Activated T-cell treated with anti-CD3 and anti-CD28 coated beads for 48 hours (primary cell): ENCODE measurements at places on chromosomes 5 and 9.
A peak's percentile ranks its signal among the peaks of the same experiment; 100 is the strongest.

DNA sequence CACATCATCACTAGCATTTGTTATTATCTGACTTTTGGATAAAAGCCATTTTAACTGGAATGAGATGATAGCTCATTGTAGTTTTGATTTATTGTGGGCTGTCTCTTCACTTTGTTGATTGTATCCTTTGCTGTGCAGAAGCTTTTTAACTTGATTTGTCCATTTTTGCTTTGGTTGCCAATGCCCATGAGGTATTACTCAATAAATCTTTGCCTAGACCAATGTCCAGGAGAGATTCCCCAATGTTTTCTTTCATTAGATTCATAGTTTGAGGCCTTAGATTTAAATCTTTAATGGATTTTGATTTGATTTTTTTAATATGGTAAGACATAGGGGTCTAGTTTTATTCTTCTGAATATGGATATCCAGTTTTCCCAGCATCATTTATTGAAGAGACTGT lies 28.8 kb upstream of the SMARCA2 start:
- no peak for DNase-seq

DNA sequence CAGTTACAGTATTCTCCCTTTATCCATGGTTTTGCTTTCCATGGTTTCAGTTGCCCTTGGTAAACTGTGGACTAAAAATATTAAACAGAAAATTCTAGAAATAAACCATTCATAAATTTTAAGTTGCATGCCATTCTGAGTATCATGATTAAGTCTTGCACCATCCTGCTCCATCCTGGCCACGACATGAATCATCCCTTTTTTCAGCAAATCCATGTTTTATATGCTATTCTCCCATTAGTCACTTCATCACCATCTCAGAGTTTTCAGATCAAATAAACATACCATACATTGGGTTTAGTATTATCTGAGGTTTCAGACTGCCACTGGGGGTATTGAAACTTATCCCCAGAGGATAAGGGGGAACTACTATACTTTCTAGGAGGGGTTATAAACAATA lies 234.4 kb upstream of the ATP10B start:
- no peak for DNase-seq

DNA sequence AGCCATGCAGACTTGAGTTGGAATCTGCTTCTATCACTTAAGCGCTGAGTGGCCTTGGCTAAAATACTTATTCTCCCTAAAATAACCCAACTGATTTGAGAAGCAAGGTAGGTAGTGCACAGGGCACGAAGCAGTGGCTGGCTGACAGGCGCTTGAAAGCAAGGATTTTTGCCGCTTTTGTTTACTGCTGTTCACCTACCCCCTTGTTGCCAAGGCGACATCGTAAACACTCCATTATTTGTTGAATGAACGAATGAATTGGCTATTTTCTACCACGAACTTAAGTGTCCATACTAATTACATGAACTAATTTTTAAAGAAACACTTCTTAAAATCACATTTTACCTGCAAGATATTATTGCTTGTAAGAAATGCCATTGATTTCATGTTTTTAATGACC lies 98.0 kb downstream of the ANKH start:
- no peak for DNase-seq

DNA sequence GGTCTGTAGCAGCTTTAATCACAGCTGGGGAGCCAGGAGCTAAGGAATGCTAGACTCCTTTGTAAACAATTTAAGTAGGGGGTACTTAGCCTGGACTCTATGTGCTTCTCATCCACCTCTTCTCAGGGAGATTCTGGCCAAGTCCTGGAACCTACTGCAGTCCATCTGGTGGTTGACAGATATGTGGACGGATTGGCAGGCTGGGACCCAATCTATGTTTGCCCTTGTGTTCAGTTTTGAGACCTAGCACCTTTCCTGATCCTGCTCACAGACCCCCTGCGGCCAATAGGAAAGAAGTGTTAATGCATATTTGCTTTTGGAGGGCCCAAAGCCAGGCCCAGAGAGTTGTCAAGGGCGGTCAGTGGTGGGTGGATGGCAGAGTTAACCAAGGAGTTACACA lies 6.4 kb downstream of the SLC22A5 start:
- DNase-seq = no peak

- DNase-seq = no peak
Observed at GRCh38 chr5:174010365-174010764, 21.4 kb downstream of the C5orf47 start.

GRCh38 chr5:15383469-15383868 lies 116.5 kb upstream of the FBXL7 start:
- no peak for DNase-seq

- no peak for DNase-seq
Observed at GRCh38 chr5:158676642-158677469, 422.9 kb downstream of the EBF1 start.

- peak; percentile 57 for DNase-seq
Observed at GRCh38 chr9:98998441-98999151, 54.9 kb downstream of the COL15A1 start.

- DNase-seq = no peak
Observed at GRCh38 chr9:36063804-36064447, 27.2 kb downstream of the RECK start.

DNA sequence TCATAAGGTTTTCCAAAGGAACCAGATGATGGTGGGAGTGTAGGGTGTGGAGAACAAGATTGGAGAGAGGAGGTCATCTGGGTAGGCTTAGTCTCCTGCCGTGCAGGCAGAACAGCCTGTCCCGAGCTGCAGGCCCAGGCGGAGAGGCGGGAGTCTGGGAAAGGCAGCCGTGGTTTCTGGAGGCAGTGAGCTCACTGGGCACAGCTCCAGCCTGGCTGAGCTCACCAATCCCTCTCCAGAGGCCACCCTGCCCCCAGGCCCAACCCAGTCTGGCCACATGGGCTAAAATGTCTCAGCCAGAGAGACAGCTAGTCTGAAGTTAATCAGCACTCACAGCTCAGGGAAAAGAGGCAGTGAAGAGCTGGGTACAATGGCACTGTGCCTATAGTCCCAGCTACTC lies 12.3 kb downstream of the P4HA2 start:
- DNase-seq = no peak

GRCh38 chr5:168858371-168858770 lies 279.2 kb upstream of the PANK3 start:
- no peak for DNase-seq

DNA sequence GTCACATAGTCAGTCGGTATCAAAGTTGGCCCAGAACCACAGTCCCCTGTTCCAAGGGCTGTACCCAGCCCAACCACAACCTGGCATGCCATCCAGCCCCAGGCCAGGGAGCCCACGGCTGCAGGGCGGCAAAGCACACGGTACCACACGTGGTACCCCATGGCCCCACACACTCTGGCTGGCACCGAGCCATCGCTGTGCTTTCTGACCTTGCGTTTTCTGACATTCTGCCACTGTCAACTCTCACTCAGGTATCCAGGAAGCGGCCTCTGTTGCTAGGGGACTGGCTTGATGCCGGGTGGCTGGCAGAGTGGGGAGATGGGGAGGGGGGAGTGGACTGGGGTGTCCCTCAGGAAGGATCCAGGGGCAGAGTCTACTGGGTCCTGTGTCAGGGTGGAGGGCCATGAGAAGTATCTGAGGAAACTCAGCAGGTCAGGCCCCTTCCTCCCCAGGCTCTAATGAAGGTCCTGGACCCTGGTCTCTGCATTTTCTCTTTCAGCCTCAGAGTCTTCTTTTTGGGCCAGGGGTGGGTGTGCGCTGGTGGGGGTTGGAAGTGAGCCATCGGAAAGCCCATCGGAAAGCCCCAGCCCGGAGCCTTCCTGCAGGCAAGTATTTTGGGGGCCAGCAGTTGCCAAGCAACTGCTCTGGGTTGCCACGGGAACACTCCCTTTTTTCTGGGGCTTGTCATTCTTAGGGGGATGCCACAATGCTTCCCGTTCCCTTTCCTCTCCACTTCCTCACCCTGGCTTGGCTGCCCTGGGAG lies 21.0 kb upstream of the RALGDS start:
- no peak for DNase-seq

DNA sequence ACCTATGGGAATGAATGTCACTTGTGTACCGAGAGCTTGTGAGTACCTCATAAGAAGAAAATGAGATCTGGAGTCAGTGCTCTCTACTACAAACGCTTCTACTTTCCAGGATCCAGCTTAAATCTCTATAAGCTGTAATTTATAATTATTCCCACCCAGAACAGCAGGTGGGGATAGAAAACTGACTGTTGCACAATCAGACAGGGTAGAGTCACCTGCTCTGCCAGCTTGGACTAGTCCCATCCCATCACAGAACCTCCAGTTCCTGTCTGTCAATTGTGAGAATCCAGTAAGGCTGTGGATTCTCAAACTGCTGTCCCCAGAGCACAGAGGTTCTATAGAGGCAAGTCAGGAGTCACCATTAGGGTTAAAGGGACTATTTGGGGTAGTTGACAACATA lies 2.0 kb downstream of the SPINK7 start:
- DNase-seq = no peak

DNA sequence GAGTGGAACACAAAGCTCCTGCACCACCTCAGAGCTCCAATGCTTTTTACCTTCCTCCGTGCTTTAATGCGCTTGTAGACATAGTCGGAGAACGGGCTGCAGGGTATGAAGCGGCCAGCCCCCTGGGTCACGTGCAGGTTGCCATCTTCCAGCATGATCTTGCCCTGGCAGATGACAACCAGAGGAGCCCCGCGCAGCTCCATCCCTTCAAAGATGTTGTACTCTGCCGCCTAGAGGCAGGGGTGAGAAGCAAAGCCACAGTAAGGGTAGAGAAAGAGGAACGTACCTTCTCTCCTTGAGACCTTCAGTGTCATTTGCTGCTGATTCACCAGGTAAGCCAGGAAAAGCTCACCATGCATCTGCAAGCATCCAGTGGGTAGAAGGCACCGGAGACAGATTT lies 112.3 kb downstream of the DPYSL3 start:
- DNase-seq = no peak

DNA sequence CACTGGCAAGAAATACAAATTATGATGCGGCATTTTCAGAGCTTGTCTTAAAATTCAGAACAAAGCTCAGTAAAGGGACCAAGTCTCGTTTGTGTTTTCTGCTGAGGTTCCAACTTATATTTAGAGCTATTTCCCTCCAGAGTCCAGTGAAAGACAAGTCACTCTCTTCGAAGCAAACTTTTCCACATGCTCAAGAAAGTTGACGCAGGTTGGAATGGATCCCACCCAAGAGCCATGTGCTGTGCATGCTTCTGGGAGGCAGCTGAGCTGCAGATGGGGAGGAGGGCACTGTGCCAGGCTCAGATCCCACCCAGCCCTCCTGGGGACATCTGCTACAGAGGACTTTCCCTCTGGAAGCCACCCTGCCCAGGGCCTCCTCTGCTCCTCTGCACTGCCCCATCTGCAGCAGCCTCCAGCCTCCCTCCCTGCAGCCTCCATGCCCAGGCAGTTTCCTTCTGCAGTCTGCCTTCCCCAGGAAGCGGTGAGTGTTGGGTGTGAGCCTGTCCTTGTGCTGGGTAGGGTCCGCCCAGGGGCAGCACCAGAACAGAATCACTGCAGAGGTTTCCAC lies 75.3 kb downstream of the COL23A1 start:
- no peak for DNase-seq

- no peak for DNase-seq
Observed at GRCh38 chr9:79184831-79185230, 386.9 kb upstream of the TLE4 start.

DNA sequence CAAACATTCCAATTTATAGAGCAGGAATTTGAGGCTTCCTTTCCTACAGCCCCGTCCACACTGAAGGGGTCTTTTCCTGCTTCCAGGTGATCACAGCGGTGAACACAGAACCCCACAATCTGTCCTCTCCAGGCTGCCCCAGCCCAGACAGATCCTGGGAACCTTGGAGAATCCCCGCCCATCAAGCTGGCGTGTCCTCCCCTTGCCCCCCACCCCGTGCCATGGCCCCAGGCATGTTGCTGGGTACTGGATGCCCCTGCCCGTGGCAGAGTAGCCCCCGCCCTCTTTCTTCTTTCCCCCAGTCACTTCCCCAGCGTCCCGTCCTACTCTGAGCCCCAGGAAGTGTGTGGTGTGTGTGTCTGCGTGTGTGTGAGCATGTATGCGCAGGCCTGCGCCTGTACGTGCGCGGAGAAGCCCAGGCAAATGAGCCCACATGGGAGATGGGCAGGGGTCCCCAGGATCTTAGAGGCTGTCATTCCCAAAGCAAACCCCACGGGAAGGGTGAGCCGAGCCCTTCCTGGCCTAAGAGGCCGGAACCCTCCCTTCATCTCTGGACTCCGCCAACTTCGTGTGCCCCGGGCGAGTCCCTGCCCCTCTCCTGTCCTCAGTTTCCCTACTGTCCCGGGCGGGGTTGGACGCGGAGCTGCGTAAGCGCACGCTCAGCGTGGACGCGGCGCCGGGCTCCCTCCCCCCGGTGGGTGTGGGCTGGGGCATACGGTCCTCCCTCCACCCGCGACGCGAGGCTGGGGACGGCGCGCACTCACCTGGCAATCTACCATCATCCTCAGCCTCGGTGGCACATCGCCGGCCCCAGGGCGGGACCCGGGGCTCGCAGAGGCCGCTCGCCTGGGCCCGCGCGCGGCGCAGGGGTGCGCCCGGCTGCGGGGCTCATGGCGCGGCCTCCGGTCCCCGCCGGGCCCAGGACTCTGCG lies 15.2 kb downstream of the GBGT1 start:
- DNase-seq = peak; percentile 45

DNA sequence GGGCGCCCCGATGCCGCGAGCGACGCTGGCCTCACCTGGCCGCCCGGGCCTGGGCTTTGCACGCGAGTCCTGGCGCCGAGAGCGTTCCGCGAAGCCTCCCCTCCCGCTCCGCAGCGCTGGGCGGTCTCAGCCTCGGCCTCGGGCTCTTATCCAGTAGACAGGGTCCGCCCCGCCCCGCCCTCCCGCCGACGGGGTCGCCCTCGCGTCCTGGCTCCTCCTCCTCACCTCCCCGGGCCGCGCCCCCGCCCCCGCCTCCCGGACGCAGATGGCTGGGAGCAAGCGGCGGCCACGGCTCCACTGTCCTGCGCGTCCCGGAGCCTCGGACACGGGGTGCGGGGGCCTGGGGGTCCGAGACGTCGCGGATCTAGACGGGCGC lies at the start of gene SLC6A3:
TSS of gene SLC6A3 (minus strand) at position 128 of the 376 bp plus-strand sequence. CDS start 2,243 bp downstream, outside the sequence.
- peak; percentile 29 for DNase-seq

DNA sequence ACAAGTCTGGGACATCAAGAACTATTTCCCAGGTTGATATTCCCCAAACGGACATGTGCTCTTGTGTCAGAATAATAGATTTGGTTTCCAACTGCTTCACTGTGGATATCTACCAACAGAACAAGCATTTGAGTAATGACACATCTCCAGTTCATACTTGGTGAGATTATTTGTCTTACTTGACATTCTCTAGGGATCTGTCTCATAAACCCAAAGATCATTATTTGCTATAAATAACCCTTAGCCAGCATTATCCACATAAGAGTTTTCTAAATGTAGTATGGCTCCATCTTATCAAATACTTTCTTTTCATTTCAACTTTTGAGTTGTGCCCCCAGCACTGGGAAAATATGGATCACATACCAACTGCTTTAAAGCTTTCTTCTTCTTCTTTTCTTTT lies 1063.9 kb upstream of the CDH18 start:
- DNase-seq = no peak

GRCh38 chr9:126805554-126806262 lies 868 bp downstream of the ZBTB43 start:
- peak; percentile 77 for DNase-seq
